Psoas muscle (tissue), 8 donors: ENCODE measurements at places on chromosomes 7 and 10.
A peak's percentile ranks its signal among the peaks of the same experiment; 100 is the strongest.

- H3K4me3 ChIP-seq = no peak overlapping the region
- H3K36me3 ChIP-seq = no peaks in the 10 kb centered on the region
- no peak overlapping the region for H3K27ac ChIP-seq
- no peaks in the 10 kb centered on the region for H3K4me1 ChIP-seq
- no peaks in the 10 kb centered on the region for H3K27me3 ChIP-seq
These were observed 415.9 kb downstream of the GPAM start for GRCh38 chr10:111767661-111768060.

DNA sequence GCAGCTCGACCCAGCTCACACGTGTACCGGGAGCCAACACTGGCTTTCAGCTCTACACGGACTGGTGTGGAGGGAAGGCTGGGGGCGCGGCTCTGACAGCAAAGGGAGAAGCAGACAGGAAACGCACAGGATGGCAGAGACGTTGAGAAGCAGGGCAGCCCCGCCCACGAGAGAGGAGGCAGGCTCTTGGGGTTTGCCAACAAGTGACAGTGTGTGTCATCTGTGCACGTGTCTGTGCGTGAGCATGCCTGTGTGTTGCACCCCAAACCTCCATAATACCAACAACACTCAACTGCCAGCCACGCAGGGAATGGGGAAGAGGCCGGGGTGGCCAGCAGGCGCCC is 64.4 kb upstream of the PDGFA start:
- no peak overlapping the region for H3K27ac ChIP-seq
- H3K36me3 ChIP-seq = no peaks in the 10 kb centered on the region
- no peak for DNase-seq
- no peaks in the 10 kb centered on the region for H3K27me3 ChIP-seq
- H3K4me3 ChIP-seq = no peak overlapping the region

DNA sequence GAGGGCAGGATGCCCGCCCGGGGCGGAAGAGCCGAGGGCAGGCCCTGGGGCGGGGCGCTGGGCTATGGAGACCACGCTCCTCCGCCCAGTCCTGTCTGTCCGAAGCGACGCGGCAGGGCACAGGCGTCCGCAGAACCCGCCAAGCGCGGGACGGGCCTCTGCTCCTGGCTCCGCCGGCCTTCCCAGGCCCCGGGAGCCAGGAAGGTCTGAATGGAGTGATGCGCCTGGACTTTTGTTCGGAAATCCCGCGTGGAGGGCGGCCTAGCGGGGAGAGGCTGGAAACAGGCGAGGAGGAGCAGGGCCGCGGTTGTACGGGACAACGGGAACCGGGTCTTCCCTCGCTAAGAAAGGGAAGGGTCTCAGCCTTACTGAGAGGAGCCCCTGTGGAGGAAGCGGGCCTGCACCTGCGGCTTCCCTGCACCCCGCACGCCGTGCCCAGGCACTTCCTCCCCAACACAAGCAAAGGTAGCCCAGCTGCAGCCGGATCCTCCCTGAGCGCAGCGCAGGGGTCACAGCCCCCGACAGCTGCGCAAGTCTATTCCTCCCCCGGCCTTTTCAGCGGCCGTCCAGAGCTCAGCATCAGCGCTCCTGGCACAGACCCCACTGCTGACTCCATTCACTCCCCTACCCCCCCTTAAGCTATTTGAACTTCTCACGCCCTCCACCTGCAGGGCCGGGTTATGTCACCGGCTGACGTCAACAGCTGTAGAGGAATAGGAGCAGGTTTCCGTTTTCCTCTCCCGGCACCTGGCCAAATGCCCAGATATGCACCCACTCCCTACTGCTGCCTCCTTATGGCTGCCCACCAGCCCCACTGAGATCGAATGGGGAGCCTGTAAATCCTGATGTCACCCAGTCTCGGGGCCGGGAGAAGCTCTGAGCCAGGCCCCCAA is 143.2 kb upstream of the RET start:
- peak overlapping the region; percentile 38 for H3K4me3 ChIP-seq
- no peaks in the 10 kb centered on the region for H3K27me3 ChIP-seq
- no peaks in the 10 kb centered on the region for H3K36me3 ChIP-seq
- no peak overlapping the region for H3K27ac ChIP-seq
- peaks cover 7% of the 10 kb centered on the region for H3K4me1 ChIP-seq
- no peak for DNase-seq

DNA sequence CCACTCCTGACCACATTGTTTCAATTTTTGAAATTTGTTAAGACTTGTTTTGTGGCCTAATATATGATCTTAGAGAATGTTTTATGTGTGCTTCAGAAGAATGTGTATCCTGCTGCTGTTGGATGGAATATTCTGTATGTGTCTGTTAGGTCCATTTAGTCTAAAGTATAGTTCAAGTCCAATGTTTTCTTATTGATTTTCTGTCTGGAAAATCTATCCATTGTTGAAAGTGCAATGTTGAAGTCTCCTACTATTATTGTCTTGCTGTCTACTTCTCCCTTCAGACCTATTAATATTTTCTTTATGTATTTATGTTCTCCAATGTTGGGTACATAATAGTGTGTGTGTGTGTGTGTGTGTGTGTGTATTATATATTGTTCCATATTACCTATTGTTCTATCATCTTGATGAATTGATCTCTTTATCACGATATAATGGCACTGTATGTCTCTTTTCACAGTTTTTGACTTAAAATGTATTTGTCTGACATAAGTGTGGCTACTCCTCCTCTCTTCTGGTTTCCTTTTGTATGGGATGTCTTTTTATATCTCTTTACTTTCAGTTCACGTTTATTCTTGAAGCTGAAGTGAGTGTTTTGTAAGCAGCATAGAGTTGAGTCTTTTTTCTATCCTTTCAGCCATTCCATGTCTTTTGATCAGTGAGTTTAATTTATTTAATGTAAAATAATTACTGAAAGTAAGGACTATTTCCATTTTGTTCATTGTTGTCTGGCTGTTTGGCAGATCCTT is 61.3 kb downstream of the AKR1D1 start:
- H3K36me3 ChIP-seq = no peaks in the 10 kb centered on the region
- H3K27me3 ChIP-seq = no peaks in the 10 kb centered on the region
- H3K4me1 ChIP-seq = no peaks in the 10 kb centered on the region
- H3K27ac ChIP-seq = no peak overlapping the region

- no peak overlapping the region for H3K4me3 ChIP-seq
- no peaks in the 10 kb centered on the region for H3K4me1 ChIP-seq
- DNase-seq = no peak
- H3K27ac ChIP-seq = no peak overlapping the region
- no peaks in the 10 kb centered on the region for H3K36me3 ChIP-seq
- no peaks in the 10 kb centered on the region for H3K27me3 ChIP-seq
These were observed 1231.2 kb downstream of the GATA3 start for GRCh38 chr10:9285690-9286089.

DNA sequence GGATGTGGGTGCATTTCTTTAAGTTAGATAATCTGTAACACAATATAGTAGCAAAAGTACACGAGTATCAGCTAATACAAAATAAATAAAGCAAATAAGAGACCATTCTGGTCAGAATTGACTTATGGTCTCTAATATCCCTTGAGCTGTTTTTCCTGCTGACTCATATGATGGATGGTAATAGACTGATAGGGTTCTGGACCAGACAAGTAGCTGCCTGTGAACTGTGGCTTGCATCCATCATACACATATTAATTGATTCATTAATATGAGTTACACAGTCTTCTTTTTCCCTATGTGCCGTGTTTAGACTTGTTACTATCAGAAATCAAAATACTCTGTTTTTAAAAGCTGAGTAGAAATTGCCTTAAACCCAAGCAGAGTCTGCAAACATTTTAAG is 762.8 kb downstream of the GATA3 start:
- DNase-seq = no peak
- no peaks in the 10 kb centered on the region for H3K4me1 ChIP-seq
- H3K27me3 ChIP-seq = no peaks in the 10 kb centered on the region
- H3K27ac ChIP-seq = no peak overlapping the region
- H3K36me3 ChIP-seq = no peaks in the 10 kb centered on the region

- H3K4me3 ChIP-seq = no peak overlapping the region
- no peaks in the 10 kb centered on the region for H3K27me3 ChIP-seq
- no peak for DNase-seq
- no peak overlapping the region for H3K27ac ChIP-seq
- no peaks in the 10 kb centered on the region for H3K4me1 ChIP-seq
These were observed 102.8 kb upstream of the MBL2 start for GRCh38 chr10:52875336-52875735.

DNA sequence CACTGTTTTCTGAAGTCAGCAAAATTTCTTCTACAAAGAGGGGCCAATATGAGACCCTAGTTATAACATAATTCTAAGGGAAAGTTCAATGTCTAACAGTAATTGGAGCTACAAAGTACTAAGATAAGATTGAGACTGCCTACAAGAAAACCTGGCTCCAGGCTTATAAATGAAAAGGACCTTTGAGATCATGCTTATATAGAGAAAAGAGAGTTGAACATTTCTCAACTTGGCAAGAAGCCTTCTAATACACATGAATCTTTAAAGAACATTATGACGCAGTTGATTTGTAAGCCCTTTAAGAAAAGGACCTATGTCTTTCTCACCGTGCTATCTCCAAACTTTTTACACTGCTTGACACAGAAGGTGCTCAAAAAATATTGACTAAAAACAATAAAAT is 87.9 kb downstream of the TPK1 start:
- no peak overlapping the region for H3K27ac ChIP-seq
- H3K4me1 ChIP-seq = no peaks in the 10 kb centered on the region
- H3K27me3 ChIP-seq = no peaks in the 10 kb centered on the region

DNA sequence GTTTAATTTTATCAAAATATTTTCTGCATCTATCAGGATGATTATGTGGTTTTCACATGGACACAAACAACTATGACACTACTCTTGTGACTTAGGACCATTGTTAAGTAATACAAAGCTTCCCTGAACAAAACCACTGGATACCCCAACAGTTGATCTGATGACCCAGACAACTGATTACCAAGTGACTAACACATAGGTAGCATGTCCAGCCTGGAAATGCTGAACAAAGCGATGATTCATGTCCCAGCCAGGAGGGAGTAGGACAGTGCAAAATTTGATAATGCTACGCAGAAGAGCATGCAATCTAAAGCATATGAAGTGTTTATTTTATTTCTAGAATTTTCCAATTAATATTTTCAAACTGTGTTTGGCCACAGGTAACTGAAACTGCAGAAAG is 8.9 kb upstream of the PNLIP start:
- no peak overlapping the region for H3K27ac ChIP-seq
- no peaks in the 10 kb centered on the region for H3K36me3 ChIP-seq
- no peak for DNase-seq
- no peak overlapping the region for H3K4me3 ChIP-seq

- H3K27me3 ChIP-seq = no peaks in the 10 kb centered on the region
- H3K4me3 ChIP-seq = no peak overlapping the region
- no peak for DNase-seq
These were observed 54.6 kb upstream of the NRG3 start for GRCh38 chr10:81820418-81820817.

DNA sequence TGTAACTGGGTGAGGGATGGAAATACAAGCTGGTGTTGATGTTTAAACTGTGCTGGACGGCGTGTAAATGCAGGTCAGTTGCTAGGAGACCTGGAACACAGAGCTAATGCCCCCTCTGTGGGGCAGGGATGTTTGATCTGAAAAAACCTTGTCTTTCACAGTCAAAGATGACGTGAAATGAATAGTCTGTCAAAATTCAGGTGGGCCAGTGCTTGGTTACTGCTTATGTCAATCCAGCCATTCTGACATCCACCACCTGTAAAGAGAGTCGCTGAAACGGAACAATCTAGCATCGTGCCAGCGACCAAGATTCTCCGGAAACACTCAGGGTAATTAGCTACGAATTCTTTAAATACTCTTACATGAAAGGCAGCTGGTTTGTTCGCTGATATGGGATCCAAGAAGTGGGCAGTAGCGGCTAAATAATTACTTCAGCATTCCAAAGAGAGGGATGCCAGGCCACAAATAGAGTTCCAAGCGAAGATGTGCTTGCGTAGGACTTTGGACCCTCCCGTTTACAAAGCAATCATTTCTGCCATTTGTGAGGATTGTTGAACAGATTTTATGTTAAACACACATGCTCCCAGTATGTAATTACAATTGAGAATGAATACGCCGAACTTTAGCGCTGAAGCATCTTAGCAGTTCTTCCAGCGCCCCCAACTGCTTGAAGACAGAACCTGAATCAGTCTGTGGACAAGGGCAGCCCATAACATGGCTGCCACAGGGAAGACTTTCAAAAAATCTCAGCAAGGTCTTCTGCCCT is 7.3 kb upstream of the ASB4 start:
- H3K4me3 ChIP-seq = peak overlapping the region; percentile 32
- no peaks in the 10 kb centered on the region for H3K27me3 ChIP-seq
- no peak overlapping the region for H3K27ac ChIP-seq
- H3K4me1 ChIP-seq = no peaks in the 10 kb centered on the region

- H3K36me3 ChIP-seq = no peaks in the 10 kb centered on the region
- no peaks in the 10 kb centered on the region for H3K27me3 ChIP-seq
- DNase-seq = no peak
- H3K27ac ChIP-seq = peak overlapping the region; percentile 83
- peaks cover 17% of the 10 kb centered on the region for H3K4me1 ChIP-seq
These were observed 506 bp upstream of the GNAI1 start for GRCh38 chr7:80134115-80134535.

DNA sequence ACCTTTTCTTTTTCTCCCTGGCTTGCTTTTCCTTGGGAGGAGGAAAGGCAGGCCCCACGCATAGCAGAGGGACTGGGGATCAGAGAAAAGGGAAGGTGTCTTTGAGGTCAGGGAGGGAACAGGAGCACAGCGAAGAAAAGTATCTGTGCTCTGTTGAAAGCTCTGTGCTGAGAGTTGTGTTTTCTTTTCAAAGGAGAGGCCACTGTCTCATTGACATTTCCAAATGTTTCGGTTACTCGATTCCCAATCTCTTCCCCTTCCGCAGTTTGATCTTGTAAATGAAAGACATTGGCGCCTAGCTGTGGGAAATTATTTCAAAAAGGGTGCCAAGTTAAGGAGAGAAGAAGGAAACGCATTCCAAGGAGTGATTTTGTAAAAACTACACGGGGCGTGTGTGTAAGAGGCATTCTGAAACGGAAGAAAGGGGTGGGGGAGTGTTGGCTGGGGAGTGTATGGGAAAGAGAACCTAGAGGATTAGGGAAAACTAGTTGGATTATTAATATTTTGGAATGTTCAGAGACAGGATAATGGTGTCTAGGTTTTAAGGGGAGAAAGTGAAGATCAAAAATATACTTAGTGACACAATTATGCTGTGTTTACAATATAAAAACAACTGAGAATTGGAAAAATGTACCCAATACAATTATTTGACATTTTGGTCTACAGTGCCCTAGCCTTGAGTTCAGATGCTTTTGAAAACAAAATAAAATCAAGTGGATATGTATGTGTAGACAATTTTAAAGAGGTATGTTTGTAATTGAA is 708 bp downstream of the KLHDC10 start:
- peak overlapping the region; percentile 78 for H3K27ac ChIP-seq
- H3K27me3 ChIP-seq = no peaks in the 10 kb centered on the region
- DNase-seq = no peak
- H3K4me3 ChIP-seq = peak overlapping the region; percentile 94
- H3K36me3 ChIP-seq = no peaks in the 10 kb centered on the region

GRCh38 chr10:77093126-77093525 is 544.5 kb downstream of the KCNMA1 start:
- H3K27me3 ChIP-seq = no peaks in the 10 kb centered on the region
- no peaks in the 10 kb centered on the region for H3K36me3 ChIP-seq
- H3K4me1 ChIP-seq = no peaks in the 10 kb centered on the region
- H3K4me3 ChIP-seq = no peak overlapping the region
- DNase-seq = no peak
- H3K27ac ChIP-seq = no peak overlapping the region

GRCh38 chr10:110029450-110029849 is 21.7 kb downstream of the ADD3 start:
- H3K27ac ChIP-seq = no peak overlapping the region
- H3K36me3 ChIP-seq = no peaks in the 10 kb centered on the region
- H3K27me3 ChIP-seq = no peaks in the 10 kb centered on the region
- DNase-seq = no peak
- no peak overlapping the region for H3K4me3 ChIP-seq

- no peak overlapping the region for H3K4me3 ChIP-seq
- H3K4me1 ChIP-seq = no peaks in the 10 kb centered on the region
- DNase-seq = no peak
- no peak overlapping the region for H3K27ac ChIP-seq
These were observed 397.6 kb downstream of the MAGI2 start for GRCh38 chr7:79055722-79056415.
